ENCODE measurements at places on chromosomes 7 and 10. TPM values are rescaled to one million over a fixed set of nuclear protein-coding genes. Genes with fewer than 3 reads are reported as not detected.
A peak's percentile ranks its signal among the peaks of the same experiment; 100 is the strongest.

GRCh38 chr7:71769326-71769725 lies 637.4 kb downstream of the GALNT17 start:
- DNase-seq: peak; percentile 23

DNA sequence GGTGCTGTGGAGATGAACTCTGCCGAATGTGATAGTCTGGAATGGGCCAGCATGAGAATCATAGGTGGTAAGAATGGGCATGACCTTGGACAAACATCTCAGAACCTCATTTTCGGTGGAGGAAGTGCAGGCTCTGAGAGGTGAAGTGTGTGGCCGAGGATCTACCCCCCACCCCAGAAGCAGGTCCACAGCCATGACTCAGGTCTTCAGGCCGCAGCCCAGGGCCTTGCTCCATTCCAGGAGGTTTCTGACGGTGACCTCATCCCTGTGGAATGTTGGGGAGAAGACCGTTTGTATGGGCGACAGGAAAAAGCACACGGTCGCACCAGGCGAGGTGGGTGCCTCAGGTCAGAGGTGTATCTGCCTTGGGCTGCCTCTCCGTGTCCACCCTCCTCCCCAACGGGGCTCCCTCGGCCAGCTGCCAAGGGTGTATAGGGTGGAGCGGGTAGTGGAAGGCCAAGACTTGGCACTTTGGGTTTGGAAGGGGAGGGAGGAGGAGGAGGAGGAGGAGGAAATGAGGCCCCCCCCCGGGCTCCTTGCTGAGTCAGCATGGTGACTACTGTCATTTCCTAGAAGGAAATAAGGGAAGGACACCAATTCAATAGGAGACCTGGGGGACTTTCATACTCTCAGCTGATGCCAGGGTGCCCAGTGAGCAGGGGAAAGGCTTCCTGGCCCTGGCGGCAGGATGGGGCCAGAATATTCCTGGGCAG lies 168.0 kb upstream of the RHEB start:
- peak; percentile 100 for DNase-seq

DNA sequence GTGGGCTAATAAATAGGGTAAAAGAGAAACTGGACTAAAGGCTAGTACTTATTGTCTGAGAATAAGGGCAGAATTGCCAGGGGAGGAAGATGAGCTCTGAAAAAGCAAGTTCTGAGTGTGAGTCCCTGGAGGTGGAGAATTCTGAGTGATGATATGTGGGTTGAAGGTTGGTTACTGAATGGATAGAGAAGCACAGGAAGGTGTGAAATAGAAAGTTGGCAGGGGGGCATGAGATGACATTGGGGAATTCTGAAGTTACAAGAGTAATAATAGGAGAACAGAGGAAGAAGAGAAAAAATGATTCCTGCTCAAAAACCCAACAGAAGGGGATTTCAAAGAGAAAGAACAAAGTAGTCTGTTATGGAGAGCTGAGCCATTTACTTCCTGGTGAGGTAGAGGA lies 76.9 kb downstream of the PRKCQ start:
- no peak for DNase-seq

DNA sequence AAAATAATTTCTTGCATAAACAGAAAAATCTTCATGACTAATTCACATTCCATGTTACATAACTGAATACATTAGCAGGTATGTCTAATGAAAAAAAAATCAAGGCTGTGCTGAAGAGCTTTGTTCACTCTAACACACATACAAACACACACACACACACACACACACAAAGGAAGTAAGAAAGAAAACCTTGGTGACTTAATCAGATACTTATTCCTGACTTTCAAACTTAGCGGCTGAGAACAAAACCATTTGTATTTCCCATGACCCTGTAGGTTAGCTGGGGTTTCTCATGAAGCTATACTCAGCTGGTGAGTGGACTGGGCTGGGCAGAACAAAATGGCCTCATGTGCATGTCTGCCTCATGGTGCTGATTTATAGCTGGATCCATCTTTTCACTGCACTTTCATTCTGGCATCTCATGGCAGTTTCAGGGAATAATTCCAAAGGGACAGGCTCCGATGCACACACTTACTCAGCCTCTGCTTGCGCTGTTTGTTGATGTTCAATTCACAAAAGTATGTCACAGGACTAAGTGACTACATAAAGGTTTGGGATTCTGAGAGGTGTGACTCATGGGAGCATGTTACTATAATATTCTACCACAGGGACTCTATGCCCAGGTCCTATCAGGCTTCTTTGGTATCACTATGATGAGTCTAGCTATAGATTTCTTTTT lies 161.2 kb downstream of the PCLO start:
- peak; percentile 74 for DNase-seq

- no peak for DNase-seq
These were observed 43.1 kb downstream of the NKX6-2 start for GRCh38 chr10:132742837-132743194.

DNA sequence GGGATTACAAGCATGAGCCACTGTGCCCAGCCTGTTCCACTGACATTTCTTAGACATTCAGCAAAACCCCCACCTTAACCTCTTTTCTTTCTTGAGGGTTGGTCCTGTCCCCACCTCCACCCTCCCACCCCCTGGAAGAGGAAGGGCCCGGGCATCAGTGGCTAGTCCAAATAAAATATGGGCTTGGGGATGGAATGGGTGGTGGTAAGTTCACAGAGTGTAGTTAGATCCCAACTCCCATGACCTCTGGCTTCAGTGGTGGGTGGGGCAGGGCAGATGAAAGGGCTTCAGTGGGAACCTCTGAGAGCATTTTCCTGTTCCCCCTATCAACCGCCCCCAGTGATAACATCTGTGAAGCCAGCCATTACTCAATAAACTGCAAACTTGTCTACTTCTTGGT lies 9.8 kb downstream of the SFXN3 start:
- no peak for DNase-seq

- no peak for DNase-seq
These were observed 430.2 kb upstream of the VSTM2A start for GRCh38 chr7:54111814-54112511.

- peak; percentile 86 for DNase-seq
These were observed 82.3 kb downstream of the HTR7 start for GRCh38 chr10:90775351-90776028.

DNA sequence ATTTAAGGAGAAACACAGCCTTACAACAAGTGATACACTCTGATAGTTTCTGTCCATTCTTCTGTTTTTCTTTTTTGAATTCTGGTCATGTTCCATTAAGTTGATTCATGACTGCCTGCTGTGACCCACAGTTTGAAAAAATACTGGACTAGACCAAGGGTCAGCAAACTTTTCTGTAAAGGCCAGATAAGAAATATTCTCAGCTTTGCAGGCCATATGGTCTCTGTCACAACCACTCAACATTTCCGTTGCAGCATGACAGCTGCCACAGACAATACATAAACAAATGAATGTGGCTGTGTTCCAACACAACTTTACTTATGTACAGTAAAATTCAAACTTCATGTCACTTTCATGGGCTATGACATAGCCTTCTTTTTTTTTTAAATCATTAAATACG lies 156.7 kb downstream of the PLXNA4 start:
- DNase-seq: peak; percentile 55

DNA sequence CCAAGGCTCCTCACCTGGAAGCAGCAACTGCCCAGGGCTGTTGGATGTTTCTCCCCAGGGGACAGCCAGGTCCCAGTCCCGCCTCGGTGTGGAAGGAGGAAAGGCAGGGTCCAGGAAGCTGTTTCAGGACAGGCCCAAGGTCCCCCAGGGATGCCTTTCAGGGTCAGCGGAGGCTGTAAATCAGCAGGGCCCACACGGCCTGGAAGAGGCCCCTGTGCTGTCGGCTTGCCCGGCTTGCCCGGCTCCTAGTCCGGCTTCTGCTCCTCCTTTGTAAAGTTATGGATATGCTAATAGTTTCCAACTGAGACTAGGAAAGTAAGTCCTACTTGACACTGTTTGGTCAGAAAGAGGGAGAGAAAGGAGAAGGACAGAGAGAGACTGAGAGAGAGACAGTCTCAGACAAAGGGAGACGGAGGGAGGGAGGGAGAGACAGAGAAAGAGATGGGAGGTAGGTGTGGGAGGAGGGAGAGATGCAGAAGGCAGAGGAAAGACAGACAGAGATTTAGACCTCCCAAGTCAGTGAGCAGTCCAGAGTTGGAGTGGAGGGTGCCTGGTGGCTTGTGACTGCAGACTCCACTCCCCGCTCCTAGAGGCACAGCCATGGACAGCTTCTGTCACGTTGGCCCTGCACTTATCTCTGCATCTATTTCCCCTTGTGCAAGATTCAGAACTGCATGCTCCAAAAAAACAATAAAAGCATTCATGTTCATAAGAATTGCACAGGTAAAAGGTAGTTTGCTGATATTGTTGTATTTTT lies 10.5 kb downstream of the IKZF1 start:
- no peak for DNase-seq

DNA sequence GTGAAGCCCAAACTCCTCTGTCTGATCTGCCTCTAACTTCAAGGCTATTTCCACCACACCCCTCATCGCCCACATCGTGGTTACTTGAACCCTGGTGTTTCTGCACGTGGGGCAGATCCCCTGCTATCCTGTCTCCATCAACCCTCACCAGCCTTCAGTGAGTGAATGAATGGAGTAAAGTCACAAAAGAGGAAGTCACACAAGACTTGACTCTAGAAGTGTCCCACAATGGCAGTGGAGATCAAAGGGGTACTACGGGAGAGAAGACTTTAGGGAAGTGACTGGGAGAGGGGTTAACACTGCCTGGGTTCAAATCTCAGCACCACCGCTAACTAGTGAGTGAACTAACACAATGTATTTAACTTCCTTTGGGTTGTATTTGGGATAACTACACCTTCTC lies 85.9 kb downstream of the COBL start:
- DNase-seq: no peak

GRCh38 chr10:93139059-93139655 lies 65.5 kb downstream of the CYP26A1 start:
- no peak for DNase-seq

GRCh38 chr7:81600608-81601007 lies 169.2 kb downstream of the HGF start:
- DNase-seq: peak; percentile 61

- DNase-seq: no peak
These were observed 570.2 kb downstream of the PTPRN2 start for GRCh38 chr7:158017111-158018097.

Gene OR2A12
- total RNA-seq: not detected

Gene RELN
- total RNA-seq: 1.0 TPM

Gene ERCC6
- 8.9 TPM for total RNA-seq

Gene NEURL1
- 19.9 TPM for total RNA-seq

Gene TFEC
- 0.02 TPM for total RNA-seq

Gene HOXA2
- total RNA-seq: 1.7 TPM

Gene SLC25A28
- total RNA-seq: 36.5 TPM

Gene PCLO
- 27.1 TPM for total RNA-seq

All from M059J (cell line).